ENCODE measurements at places on chromosomes 16 and 17.

- no peak for DNase-seq
These were observed 69.9 kb downstream of the ZNF423 start for GRCh38 chr16:49785970-49786369.

DNA sequence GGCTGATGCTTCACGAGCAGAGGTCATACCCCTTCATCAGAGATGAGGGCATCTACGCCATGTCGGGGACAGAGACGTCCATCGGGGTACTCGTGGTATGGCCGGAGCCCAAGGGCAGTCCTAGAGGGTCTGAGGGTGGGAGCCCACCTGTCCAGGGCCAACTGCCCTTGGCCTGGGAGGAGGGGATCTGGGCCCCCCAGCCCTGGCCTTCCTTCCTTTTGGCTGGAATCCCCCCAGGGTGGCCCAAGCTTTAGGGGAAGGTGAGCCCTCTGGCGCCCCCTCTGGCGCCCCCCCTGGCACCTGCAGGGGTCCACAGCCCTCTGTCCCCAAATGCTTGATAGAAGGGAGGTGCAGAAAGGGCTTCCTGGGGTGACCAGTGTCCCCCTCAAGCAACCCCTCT lies 69.3 kb downstream of the SCNN1B start:
- DNase-seq, result no peak

DNA sequence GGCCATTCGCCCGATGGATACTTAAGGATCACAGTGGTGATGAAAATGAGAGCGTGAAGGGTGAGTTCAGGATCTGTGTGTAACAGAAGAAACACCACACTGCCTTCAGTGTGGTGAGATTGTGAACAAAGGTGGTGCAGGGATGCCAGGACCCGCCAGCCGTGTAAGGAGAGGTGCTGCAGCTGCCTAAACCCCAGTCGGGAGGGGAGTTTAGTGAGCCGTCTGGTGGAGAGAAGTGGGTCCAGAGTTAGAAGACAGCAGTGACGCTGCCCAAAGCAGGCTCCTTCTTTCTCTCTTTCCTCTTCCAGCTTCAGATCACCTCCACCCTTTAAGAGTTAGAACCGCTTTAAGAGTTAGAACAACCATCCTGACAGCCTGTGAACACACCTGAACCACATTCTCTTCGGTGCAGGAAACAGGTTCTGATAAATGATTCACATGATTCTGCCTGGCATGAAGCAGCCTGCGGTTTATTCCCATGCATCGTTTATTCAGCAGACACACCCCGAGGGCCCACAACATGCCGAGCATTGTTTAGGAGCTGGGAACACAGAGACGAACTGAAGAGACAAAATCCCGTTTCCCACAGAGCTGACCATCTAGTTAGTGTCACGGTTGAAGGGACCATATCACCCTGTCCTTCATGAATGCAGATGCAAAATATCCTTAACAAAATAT lies 84.0 kb upstream of the DNAH17 start:
- peak; percentile 85 for DNase-seq

DNA sequence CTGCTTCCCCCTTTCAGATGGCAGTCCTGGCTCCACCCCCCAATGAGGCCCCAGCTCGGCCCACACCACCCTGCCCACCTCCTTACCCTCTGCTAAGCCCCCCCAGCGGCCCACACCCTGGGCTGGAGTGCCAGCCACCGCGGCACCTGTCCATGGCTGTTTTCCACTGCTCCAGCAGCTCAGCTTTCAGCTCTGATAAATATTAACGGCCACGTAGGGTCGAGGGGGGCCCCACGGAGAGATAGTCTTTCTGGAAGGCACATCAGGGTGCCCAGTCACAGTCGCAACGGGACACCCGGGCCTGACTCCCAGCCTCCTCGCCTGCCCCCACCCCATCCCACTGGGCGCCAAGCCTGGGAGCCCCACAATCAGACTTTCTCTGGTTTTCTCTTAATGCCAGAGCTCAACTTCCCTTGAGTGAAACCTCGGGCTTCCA lies 46.5 kb upstream of the CIBAR2 start:
- DNase-seq, result no peak

DNA sequence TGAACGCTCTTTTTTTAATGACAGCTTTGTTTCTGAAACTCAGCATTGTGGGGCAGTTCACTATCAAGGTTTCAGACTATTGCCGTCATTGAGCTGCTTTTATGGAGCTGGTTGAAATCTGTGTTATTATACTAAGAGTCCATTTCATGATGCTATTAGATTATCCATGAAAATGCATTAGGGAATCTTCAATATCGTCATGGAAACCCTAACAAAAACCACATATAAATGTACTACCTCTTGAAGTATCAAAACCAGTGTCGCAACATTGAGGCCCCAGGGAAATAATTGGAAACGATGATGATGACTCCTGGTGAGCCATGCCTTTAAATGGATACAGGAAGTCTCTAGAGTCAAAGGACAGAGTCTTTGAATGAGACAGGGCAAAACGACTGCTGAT lies 231.6 kb upstream of the CPHXL start:
- DNase-seq, result no peak

GRCh38 chr17:4474093-4474492 lies 24.6 kb upstream of the SPNS2 start:
- no peak for DNase-seq

DNA sequence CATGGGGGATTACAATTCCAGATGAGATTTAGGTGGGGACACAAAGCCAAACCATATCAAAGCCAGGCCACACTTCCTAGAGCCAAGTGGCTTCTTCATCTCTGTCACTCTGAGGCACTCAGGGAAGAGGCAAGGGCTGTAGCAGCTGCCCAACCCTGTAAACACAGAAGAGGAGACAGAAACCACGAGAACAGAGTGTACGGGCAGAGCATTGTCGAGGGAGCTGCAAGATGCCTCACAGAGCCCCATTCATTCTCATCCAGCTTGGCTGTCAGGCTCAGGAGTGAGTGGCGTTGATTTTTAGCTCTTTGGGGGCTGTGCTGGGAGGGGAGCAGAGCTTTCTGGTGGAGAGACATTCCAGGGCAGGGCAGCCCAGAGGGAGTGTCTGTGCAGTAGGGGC lies 117.2 kb upstream of the SALL1 start:
- DNase-seq, result no peak

DNA sequence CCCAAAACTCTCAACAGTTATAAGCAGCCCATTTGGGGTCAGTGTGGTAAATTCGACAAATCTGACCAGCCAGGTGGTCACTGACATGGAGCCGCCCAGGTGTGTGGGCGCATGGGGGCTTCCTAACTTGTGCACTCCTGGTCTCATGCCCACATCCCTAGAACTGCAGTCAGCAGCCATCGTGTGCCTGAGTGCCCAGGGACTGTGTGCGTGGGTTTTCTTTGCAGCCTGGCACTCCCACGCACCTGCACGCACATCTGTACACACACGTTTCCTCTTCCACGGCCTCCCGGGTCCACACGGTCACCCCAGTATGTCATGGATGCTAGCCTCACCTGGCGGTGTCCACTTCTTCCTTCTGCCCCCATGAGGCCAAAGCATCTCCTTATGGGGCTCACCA lies 38.9 kb upstream of the ZC3H18 start:
- no peak for DNase-seq

GRCh38 chr17:82870091-82870491 lies 30.3 kb upstream of the ZNF750 start:
- DNase-seq, result no peak

DNA sequence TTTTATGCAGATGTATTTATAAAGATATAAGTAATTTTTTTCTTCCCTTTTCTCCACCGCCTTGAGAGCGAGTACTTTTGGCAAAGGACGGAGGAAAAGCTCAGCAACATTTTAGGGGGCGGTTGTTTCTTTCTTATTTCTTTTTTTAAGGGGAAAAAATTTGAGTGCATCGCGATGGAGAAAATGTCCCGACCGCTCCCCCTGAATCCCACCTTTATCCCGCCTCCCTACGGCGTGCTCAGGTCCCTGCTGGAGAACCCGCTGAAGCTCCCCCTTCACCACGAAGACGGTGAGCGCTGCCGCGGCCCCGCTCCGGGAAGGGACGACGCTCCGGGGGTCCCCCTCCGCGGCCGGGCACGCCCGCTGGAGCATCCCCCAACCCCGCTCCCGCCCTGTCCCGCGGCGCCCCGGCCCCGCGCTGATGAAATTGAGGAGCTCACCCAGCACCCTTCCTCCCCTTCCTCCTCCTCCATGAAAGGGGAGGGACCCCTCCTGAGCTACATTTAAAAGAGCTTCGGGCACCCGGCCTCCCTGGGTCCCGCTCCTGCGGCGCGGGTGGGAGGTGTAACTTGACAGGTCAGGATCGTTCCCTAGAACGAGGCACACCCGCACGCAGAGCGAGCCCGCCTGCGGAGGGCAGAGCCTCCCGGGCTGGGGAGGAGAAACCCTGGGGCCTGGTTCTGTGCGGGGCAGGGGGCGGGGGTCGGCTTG lies 706 bp downstream of the HLF start:
- DNase-seq, result no peak

DNA sequence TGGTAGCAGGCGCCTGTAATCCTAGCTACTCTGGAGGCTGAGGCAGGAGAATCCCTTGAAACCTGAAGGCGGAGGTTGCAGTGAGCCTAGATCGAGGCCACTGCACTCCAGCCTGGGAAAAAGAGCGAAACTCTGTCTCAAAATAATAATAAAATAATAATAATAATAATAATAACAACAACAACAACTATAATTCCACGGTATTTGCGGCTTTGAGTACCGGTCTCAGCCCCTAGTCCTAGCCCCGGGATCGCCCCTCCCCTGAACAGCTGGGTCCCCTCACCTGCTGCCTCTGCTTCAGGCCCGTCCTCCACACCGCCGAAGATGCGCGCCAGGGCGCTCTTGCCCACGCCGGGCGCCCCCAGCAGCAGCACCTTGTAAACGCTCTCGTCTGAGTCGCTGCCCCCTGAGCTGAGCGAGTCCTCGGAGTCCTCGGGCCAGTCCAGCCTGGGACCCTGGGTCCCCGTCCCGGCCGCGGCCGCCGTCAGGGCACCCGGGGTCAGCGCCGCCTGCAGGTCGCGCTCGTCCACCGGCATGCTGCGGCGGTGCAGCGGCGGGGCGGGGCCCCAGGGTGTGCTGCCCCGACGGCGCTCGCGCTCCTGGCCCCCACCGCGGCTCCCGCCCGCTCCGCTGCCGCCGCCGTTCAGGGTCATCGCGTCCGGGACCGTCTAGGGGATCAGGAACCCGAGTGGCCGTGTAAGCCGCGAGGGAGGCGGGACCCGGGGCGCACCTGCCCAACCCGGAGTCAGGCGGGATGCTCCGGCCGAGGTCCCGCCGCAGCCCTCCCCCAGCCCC lies 611 bp downstream of the RRAD start:
- peak; percentile 81 for DNase-seq

- DNase-seq, result no peak
These were observed 35.3 kb downstream of the LDHD start for GRCh38 chr16:75081179-75081859.

DNA sequence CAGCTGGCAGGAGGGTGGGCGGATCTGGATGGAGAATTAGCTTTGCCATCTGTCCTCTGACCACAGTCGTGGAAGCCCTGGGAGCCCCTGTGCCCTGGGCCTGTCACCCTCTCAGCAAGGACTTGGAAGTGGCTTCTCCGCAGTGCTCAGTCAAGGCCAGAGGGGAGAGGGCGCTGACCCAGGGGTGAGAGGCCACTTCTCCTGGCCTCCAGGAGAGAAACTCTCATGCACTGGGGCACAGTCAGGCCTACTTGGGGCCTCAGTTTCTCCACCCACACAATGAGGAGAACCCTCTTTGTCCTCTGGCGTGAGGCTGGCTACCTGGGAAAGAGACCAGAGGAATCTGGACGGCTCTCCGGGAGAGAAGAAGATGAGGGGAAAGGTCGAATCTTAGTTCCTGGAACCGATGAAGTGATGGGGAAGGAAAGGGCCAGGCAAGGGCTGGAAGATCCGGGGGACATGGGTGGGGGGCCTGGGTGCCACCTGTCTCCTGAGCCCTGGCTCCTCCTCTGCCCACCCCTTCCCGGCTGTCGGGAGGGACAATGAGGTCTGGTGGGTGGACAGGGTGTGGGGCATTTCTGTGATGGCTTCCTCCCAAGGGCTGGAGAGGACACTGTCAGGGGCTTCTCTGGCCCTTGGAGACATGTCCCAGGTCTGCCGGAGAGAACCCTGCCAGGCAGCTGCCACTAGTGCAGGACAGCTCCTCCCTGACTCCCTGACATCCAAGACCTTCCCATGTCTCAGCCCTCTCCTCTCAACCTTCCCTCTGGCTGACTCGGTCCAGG lies 9.0 kb upstream of the ARHGAP27 start:
- DNase-seq, result no peak

Data from A549 (cell line).